Activated B cell treated with CpG ODN at 0.5 μM for 24 hours (primary cell): ENCODE measurements at places on chromosomes 13 and 19.

DNA sequence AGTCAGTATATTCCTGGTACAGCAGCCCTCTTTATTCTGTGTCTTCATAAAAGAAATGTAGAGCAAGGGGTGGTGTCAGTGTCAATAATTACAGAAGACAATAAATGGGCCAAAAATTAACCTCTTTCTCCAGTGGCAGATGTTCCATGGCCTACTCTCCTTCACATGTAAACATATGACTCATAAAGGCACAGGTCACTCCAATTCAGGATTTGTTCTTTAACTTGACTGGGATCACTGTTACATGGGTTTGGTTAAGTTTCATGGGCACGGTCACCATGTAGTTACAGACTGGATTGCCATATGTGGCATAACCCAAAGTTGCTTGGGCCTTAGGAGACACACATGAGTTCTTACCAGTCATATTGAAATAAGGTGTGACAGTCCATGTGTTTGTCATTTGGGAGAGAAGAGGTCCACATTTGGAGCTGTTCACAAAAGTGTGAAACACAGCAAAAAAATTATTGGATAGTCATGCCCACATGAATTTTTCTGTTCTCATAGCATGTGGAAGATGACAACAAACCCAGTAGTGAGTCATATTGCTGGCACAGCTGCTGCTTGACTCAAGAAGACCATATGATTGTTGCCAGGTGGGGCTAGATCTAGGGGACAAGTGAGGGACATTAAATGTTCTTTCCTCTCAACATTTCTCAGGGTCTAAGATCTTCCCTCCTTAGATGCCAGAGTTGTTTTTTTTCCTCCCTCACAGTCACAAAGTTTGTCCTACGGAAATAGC is 68.1 kb upstream of the HTR2A start:
- DNase-seq, result no peak

DNA sequence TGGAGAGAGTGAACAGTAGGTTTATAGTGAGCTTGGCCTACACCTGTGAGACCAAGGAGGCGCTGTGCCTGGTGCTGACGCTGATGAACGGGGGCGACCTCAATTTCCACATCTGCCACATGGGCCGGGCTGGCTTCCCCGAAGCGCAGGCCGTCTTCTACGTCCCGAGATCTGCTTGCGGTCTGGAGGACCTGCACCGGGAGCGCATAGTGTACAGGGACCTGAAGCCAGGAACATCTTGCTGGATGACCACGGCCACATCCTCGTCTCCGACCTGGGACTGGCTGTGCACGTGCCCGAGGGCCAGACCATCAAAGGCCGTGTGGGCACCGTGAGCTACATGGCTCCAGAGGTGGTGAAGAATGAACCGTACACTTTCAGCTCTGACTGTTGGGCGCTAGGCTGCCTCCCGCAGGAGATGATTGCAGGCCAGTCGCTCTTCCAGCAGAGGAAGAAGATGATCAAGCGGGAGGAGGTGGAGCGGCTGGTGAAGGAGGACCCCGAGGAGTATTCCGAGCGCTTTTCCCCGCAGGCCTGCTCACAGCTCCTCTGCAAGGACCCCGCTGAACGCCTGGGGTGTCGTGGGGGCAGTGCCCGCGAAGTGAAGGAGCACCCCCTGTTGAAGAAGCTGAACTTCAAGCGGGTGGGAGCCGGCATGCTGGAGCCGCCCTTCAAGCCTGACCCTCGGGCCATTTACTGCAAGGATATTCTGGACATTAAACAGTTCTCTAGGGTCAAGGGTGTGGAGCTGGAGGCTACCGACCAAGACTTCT is 139.0 kb downstream of the ZDHHC20 start:
- DNase-seq, result no peak

DNA sequence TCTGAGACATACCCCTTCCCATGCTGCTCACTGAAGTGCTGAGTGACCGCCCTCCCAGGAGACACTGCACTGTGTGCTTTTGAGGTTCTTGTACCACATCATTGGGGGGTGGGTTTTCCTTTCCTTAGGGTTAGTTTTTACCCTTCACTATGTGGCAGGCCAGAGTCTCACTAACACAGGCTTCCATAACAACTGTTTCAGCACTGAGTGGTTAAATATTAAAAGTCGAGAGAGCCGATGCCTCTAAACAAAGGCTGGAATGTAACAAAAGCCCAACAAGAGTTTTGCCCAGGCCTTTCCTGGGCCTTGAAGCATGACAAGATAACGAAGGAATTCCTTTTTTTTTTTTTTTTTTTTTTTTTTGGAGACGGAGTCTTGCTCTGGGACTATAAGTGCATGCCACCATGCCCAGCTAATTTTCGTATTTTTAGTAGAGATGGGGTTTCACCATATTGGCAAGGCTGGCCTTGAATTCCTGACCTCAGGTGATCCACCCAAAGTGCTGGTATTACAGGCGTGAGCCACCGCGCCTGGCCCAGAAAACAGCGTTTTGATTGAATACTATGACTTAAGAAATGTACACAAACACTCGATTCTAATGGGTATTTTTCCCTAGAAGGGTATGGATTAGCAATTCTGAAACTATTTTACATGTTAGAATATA is 46.5 kb downstream of the ZNF823 start:
- no peak for DNase-seq

- no peak for DNase-seq
Observed at GRCh38 chr19:5191091-5191490, 149.5 kb downstream of the PTPRS start.
